ENCODE measurements at places on chromosomes 16 and 17.

DNA sequence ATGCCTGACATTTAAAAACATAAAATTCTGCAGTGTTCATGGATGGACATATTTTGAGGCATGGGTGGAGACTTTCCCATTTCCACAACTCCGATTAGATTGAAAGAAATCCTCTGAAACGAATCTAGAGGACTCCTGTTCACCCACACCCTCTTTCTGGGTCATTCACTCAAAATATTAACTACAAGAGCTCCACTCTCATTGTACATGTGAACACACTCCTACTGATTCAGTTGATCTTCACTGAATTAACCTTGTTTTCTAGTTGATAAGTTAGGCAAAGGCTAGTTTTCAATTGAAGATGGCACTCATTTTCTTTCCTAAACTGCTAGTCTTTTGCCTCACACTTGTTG lies 44.1 kb downstream of the GRB7 start:
- no peak for DNase-seq

- no peak for DNase-seq
Observed at GRCh38 chr16:85474621-85475217, 138.4 kb upstream of the GSE1 start.

GRCh38 chr16:24645739-24646645 lies 83.5 kb upstream of the TNRC6A start:
- peak; percentile 99 for DNase-seq

GRCh38 chr16:12659871-12660270 lies 143.8 kb downstream of the CPPED1 start:
- DNase-seq: no peak

DNA sequence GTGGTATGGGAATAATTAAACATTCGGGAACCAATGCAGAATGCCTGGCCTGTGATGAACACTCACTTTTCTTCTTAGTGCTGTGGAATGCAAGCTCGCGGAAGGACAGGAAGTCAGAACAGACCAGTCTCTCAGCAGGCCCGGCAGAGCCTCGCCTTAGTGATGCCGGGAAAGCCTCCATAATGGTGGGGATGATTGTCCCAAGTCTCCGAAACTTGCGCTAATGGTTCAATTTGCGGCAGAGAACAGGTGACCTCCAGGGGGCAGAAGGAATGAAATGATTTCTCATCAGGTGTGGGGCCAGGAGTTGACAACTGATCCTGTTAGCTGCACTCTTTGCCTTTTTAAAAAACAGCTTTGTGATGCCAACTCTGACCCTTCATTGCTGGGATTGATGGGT lies 170.6 kb downstream of the GSG1L start:
- DNase-seq: no peak

DNA sequence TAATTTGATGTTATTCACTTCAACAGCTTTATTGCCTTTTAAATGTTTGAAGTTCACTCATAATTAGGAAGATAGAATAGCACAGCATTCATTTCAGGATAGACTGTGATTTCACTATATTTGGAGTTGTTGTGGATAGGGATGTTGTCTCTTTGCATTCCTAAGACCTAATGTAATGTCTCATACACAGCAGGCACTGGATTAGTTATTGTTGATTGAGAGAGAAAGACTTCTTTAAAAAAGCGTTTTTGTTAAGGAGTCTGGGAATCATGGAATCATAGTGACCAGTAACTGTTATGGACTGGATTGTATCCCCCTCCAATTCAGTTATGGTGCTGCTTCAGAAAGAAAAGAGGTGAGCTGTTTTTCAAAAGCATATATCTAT lies 122.0 kb downstream of the USP22 start:
- no peak for DNase-seq

DNA sequence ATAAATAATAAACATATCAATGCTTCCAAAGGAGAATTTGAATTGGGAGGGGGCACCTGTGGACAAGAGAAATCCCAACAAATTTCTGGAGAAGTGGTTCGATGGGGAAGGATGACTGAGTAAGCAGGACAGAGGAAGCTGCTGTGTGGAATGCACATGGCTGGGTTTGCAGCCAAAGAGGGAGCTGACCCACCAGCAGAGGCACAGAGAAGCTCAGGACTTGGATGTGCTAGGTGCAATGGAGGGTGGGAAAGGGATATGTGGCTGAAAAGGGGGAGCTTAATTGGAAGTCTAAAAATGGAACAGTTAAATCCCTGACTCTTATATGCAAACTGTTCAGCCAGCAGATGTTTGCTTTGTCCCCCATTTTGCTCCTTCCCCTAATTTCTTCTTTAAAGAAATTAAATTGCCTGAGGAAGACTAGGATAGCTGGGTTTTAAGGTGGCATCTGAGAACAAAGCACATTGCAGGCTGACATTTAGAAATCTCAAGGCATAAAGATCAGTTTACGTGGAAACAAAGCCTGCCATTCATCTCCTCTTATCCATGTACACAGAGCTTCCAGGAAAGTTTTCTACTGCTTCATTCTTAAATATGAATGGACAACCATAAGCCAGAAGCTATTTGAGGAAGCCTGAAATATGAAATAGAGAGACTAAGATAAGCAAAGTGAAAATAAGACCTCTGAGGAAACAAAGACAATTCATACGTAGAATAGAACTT lies 23.0 kb upstream of the TNS4 start:
- DNase-seq: no peak

- DNase-seq: peak; percentile 90
Observed at GRCh38 chr16:69057400-69058378, 47.8 kb upstream of the HAS3 start.

- no peak for DNase-seq
Observed at GRCh38 chr16:2472885-2473445, 1.9 kb downstream of the NTN3 start.

GRCh38 chr17:76570457-76570856 lies 15.2 kb downstream of the ST6GALNAC2 start:
- DNase-seq: no peak

GRCh38 chr16:21708533-21709115 lies 44.9 kb downstream of the OTOA start:
- peak; percentile 38 for DNase-seq

DNA sequence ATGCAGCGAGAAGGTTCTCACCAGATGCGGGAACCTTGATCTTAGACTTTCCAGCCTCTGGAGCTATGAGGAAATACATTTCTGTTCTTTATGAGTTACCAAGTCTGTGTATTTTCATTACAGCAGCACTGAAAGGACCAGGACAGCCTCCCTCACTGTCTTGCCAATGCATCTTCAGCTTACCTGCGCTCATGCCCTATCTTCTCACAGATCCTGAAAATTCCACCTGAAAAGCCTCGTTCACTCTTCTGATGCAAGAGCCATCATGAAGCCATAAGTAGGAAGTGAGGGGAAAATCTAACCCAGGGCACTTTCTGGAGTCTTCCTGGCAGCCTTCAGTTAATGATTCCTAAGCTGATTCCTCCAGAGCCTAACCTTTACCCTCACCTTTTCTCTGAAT lies 194.0 kb downstream of the SALL1 start:
- DNase-seq: no peak

GRCh38 chr17:14831491-14831890 lies 433.6 kb downstream of the PMP22 start:
- no peak for DNase-seq

GRCh38 chr17:69913216-69913615 lies 161.8 kb upstream of the KCNJ16 start:
- peak; percentile 31 for DNase-seq

DNA sequence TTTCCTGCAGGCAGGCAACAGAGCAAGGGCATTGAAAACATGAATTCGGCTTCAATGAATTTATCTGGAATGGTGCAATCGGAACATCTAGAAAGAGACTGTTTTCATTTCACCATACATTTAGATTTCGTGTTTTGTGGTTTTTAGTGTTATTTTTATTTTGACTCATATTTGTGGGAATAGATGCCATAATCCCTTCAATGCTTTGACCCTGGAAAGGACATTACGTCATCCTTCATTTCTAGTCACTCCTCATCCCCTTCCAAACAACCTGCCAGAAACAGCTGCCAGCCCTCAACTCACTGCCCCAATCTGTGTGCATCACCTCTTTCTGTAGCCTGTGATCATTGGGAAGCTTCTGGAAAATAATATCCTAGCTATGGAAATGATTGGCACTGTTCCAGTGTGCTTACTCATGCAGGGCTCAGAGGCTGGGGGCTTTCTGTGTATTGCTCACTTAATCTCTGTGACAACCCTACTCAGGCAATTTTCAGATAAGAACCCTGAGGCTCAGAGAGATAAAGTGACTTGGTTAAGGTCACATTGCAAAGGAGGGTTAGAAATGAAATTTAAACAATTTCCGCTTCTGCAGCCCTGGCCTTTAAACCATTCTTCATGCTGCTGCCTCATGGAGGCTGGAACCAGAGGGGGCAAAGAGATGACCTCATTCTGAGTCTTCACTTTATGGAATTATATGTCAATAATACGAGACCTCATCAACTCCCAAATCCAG lies 9.5 kb upstream of the KSR1 start:
- peak; percentile 94 for DNase-seq

DNA sequence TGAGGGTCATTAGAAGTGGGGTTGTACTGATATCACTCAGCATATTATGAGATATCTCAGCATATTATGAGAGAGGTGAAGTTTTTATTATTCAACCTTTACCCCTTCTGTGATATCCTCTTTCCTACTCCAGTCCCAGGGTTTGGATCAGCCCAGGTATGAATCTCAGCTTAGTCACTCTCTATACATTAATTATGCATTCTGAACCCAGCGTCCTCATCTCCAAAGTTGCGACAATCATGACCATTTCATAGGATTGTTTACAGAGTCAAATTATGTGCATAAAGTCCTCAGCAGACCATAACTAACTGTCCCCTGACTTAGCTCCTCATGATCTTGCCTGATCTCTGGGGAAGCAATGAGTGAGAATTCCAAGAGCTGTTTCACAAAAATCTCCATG lies 20.5 kb upstream of the BLMH start:
- DNase-seq: no peak

DNA sequence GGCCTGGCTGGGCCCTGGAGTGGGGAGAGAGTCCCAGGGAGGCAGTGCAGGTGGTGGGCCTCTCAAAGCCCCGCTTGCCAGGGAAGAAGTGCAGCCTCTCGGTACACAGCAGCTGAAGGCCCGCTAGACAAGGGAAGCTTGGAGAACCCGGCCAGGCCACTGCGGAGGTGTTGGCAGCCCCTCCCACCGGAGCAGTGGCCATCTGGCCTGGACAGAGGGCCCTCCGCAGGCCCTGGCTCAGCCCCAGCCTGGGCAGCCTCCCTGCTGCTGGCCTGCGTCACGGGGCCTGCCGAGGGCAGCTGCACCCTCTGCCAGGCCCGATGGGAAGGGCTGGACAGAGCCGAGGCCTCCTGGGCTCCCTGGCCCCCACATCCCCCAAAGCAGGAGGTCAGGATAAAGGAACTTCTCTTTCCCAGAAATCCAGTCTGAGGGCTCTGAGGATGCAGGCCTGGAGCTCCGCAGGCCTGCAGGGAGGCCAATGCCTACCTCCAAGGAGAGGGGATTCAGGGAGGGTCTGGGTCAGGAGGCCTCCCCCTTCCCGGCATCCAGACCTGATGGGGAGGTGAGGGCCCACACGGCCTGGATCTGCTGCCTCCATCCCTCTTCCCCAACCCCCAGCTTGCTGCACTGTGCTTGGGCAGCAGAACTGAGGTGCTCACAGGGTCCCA lies 4.3 kb downstream of the SPPL2C start:
- DNase-seq: no peak

DNA sequence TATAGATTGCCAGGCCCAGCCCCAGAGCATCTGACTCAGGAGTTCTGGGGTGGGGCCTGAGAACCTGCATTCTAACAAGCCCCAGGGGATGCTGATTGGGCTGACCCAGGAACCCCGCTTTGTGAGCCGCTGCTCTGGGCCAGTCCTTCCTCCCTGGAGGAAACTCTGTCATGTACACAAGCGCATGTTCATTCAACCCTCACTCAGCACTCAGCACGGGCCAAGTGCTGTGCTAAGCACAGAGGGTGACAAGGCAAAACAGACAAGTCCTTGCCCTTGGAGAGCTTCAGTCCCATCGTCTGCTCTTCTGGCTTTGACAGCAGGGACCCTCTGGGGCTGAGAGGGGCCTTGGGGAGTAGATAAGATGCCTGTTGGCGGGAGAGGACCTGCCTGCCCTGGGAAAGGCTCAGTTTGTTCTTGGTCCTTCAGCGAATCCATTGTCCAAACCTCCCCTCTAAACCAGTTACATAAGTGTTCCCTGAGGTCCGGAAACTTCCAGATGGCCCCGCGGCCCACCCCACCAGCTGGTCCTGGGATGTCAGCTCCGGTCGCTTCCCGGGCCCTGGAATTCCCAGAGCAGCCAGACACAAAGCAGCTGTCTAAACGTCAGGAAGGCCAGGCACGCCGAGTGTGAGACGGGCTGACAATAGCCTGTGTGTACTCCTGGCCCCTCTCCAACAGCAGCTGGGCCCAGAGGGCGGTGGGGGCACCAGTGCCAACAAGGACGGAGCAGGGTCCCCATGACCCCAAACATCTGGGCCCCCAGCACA lies 88.8 kb downstream of the ZDHHC7 start:
- no peak for DNase-seq

DNA sequence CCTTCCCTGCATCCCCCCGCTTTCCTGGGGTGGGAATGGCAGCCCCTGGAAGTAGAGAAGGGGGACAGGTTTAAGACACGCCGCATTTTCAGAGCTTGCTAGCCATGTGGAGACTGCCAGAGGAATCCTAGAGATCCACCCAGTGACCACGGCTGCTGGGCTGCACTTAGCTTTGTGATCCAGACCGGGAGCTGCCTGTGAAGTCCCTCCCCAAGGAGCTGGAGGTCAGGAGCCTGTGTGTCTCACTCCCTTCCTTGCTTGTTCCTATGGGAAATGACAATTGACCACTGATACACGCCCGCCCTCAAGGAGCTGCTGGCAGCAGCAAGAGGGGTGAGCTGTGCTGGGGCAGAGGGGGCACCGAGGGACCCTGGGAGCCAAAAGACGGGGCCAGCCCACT lies 73.7 kb downstream of the SREBF1 start:
- no peak for DNase-seq

DNA sequence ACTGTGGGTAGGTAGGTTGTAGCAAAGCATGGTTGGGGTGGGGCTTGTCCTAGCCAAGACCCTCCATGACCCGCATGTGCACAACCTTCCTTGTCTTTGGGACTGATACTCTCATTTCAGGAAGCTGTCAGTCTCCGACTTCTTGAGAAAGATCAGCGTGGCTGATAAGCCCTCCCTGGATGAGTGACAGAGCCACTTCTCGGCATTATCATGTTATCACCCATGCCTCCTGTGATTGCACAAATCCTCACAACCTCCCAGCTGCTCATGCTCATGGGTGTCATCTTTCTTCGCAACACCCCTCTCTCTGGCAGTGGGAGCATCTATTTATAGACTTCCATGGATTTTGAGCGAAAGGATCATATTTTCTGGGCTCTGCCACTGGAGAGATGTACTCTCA lies 314.2 kb downstream of the FOXL1 start:
- DNase-seq: no peak

DNA sequence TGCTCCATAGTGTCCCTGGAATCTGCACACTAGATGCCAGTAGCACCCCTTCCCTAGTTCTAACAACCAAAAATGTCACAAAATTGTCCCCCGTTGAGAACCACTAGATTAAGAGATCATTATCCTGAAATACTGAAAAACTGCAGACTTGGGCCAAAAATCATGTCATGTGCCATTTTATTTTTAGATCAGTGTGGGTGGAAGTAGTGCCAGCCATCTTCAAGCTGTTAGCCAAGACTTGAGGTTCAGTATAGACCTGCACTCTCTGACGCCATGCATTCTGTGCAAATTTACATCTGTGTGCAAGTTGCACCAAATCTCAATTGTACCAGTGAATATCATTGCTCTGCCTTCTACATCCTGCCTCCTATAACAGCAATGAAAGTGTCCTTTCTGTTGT lies 31.5 kb upstream of the NOL11 start:
- DNase-seq: no peak

GRCh38 chr16:66943426-66944053 lies 8.2 kb downstream of the CES2 start:
- DNase-seq: no peak
